Right cardiac atrium (tissue), 5 donors: ENCODE measurements at places on chromosomes 3 and 15. TPM values are rescaled to one million over a fixed set of nuclear protein-coding genes. Genes with fewer than 3 reads are reported as not detected.

The CLSTN2 gene
- polyA plus RNA-seq, result 3.7 TPM

The FETUB gene
- 0.07 TPM for polyA plus RNA-seq

- no peak for DNase-seq
Observed at GRCh38 chr3:190926619-190927018, 64.1 kb upstream of the GMNC start.

DNA sequence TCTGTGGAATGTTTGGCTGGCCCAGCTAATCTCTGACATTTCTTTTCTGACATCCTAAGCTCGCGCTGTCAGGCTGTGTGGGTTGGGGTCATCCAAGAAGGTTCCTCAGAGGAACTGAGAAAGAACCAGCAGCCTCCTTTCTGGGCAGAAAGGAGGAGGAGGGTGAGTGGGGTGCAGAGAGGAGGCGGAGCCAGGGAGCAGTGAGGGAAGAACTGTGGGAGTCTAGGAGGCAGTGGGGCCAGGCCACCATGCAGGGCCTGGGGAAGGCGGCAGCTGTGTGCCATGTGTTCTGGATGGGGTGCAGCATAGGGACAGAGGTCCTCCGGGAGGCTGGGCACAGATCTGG, 5.3 kb downstream of the SEMA7A start:
- peak; percentile 53 for DNase-seq

DNA sequence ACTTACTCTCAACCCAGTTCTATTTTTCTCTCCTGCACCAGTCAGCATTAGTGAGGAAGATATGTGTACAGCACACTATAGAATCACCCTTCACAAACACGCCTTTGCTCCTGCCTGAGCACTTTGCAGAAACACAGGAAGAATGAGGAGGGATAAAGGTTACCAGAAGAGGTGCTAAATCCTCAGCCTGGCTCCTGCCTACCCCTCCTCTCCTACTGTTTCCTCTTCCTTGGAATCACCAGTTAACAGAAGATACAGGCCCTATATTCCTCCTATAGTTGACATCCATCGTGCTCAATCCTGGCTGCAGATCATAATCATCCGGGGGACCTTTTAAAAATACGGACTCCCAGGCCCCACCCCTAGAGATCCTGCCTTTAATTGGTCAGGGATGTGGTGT, 28.9 kb downstream of the PARP15 start:
- no peak for DNase-seq

- DNase-seq, result peak; percentile 15
Observed at GRCh38 chr3:178507507-178508442, 28.5 kb upstream of the KCNMB2 start.
